ENCODE measurements at places on chromosomes 7 and 10. TPM values are rescaled to one million over a fixed set of nuclear protein-coding genes. Genes with fewer than 3 reads are reported as not detected.

BRI3 gene
- total RNA-seq: 21.7 TPM

DNA sequence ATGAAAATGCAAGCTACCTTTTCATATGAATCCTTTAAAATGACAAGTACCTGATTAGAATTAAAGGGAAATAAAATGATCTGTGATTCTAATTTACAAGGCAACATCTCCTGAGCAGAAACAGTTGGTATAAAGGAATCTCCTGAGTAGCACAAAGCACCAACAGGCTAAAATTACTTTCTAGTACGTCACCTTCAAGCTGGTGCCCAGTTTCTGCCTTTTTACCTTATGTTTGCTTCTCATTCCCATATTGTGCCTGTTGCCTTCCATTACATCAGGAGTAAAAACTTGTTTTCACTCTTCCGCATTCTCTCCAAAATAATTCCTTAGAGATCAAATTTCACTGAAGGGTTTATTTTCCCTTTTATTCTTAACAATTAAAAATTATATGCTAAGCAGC, 587.1 kb upstream of the KCND2 start:
- no peak for DNase-seq

- no peak for DNase-seq
Observed at GRCh38 chr7:2722591-2722990, 34.6 kb downstream of the AMZ1 start.

DNA sequence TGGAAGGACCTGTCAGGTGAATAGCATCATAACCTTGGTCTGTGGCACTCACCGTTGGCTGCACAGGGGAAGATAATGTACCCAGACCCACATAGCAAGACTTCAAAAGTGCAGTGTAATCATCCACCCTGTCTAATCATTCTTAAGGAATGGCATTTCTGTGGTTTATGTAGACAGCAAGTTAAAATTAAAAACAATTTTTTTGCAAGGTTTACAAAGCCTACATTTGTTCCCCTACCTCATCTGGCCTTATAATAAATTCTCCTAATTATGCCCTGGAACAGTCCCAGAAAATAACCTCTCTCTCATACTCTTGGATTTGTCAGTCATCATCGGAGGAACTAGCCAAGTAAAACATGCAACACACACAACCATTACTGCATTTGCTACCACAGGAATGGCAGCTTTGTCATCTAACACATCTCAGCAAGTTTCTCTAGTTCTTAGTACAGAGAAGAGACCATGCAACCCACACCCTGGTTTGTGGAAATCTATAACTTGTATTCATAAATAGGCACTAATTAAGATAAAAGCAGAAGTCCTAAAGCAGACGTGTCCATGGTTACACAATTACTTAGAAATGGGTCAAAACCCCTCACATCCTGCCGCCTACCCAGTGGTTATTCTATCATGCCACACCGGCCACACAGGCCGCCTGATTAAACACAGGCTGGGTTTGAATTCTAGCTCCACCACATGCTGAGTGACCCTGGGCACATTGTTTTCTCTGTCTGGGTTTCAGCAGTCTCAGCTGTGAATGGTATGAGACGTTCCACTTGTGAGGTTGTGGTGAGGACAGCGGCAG, 19.1 kb downstream of the ABLIM1 start:
- no peak for DNase-seq

- peak; percentile 84 for DNase-seq
Observed at GRCh38 chr10:70052462-70053217, at the start of gene MACROH2A2. TSS of gene MACROH2A2 (plus strand) at chr10:70052846. CDS start at chr10:70075659, 22,813 bp downstream.

Measured in GM23338 (cell line).